Hematopoietic multipotent progenitor cell (in vitro differentiated cells): ENCODE measurements at places on chromosomes 12 and 14.

DNA sequence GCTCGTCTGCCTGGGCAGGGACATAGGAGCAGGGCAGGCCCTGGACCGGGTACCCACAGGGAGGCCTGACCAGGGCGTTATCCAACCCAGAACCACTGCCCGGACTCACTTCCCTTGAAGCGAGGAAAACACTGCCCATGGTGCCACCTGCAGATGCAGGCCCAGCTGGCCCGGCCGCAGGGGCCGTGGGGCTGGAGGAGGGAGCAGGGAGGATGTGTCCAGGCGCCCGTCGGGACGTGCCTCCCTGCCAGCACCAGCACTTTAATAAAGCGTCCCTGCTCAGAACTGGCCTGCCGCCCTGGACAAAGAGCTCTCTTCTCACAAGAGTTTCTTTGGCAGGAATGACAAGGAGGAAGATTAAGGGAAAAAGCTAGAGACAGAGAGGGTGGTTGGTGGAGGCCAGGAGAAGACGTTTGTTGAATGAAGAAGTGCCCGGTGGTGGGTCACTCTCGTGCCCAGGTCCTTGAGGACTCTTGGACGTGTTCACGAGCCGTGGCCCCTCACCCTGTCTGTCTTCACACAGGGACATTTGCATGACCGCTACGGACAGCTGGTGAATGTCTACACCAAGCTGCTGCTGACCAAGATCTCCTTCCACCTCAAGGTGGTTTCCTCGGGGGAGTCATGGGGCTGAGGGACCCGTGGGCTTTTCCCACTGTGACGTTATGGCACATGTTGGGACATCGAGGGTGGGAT lies 14.2 kb downstream of the HIP1R start:
- no peak for DNase-seq

- DNase-seq = no peak
Measured at GRCh38 chr12:92908108-92908507, 21.0 kb downstream of the EEA1 start.

DNA sequence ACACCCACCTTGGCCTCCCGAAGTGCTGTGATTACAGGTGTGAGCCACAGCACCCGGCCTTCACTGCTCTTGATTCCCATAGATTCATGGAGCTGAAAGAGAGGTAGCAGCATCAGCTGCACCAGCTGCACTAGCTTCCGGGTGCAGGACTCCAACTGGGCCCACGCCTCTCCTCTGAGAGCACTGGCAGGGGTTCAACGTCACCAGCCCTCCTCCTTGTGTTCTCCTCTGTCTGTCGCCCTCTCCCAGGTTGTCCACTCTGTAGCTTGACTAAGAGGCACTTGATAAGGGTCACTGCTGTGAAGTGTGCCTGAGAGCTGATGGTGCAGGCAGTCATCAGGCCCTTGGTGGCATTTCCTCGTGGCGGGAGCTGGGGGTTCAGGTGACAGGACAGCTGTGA lies 28.3 kb downstream of the MLXIP start:
- no peak for DNase-seq

- DNase-seq = no peak
Measured at GRCh38 chr12:102496591-102496990, 16.2 kb upstream of the IGF1 start.

GRCh38 chr12:50537538-50537919 lies 32.7 kb downstream of the DIP2B start:
- DNase-seq = no peak

- no peak for DNase-seq
Measured at GRCh38 chr14:60720391-60720790, 3.8 kb downstream of the SIX4 start.

GRCh38 chr12:59597385-59597781 lies 1.6 kb downstream of the SLC16A7 start:
- peak; percentile 53 for DNase-seq

GRCh38 chr14:95018821-95019220 lies 138.5 kb downstream of the DICER1 start:
- no peak for DNase-seq

- DNase-seq = peak; percentile 59
Measured at GRCh38 chr12:107884769-107885694, 110.5 kb downstream of the ASCL4 start.

GRCh38 chr14:61116369-61116768 lies 135.3 kb downstream of the SLC38A6 start:
- DNase-seq = no peak

DNA sequence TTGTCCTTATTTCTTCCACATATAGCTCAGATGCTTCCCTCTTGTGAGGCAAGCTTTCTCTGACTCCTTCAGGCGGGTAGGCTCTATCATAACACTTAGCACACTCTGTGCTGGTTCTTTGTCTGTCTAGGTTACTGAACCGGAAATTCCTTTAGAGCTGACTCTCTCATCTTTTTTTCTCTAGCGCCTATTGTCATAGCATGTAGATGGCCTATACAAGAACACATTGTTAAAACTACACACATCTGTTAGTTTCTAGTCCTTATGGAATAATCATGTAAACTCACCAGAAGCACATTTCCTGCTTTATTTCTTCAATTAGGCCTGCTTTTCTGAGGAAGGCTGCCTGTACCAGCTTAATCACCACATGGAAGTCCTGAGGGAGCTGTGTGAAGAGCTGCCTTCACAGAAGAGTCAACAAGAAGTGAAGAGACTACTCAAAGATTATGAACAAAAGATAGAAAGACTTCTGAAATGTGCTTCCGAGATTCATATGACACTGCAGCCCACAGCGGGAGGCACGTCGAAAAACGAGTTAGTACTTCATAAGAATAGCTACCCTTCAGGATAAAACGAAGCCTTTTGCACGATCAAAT lies 143.9 kb downstream of the SYNE2 start:
- DNase-seq = no peak

DNA sequence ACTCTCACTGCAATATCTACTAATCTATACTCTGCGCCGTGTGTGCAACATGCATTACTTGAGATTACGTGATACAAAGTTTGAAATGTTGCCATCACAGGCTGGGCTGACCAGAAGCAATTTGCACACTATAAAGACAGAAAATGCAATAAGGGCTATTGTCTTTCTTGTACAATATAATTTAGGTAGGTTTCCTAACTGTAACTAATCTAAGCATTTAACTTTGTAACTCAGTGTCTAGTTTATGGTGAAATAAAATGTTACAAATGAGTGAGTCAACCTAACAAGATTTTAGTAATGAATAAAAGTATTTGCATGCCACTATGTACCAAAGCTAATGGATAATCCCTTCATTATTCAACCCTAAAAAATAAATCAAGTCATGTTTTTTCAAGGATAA lies 57.8 kb downstream of the LRP6 start:
- no peak for DNase-seq

DNA sequence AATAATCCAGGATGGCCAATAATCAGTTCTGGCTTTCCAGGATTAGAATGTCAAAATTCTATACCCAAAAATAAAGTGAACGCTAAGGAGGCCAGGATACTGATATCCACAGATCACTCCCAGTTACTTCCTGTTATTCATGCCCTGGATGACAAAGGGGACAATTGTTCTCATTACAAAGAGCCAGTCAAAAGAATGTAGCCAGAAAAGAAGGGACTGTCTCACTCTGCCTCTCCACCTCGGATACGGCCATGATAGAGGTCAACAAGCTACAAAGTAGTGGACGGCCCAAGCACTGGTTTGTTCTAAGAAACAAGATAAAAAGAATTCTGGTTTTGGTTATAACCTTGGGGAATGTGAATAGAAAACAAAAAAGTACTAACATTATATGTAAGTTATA lies 116.1 kb upstream of the ATF7IP start:
- no peak for DNase-seq

- no peak for DNase-seq
Measured at GRCh38 chr14:49574038-49574437, 12.1 kb downstream of the RPS29 start.

GRCh38 chr12:5561057-5561456 lies 129.1 kb downstream of the NTF3 start:
- DNase-seq = no peak

- DNase-seq = no peak
Measured at GRCh38 chr12:77315407-77315806, 250.0 kb upstream of the E2F7 start.

DNA sequence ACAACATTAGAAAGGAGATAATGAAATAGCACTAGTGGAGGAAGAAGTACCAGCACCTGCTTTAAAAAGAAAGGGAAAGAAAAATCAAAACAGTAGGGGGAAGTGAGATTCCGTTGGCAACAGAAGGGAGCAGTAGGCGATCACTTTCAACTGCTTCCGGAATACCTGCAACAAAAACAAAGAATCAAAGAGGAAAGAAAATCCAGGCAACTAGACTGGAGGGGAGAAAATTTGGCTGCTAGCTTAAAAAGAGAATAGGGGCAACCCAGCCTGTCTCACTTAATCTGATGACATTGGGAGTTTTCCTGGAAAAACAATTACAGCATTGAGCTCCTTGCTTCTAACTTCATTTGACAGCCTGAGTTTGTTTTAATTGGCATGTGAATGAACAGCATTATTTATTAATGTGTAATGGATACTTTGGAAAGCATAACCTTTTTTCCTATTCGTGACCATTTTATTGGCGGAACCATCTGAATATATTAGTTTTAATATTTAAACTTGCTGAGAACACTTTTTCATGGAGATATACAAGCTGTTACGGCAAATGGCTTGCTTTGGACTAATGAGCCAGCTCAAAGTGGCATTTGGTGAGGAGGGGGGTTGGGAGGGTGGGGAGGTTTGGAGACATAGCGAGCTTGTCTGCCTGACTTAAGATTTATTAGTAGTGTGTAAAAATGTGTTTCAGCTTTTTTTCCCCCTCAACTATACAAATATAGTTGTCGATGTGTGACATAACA lies 2.5 kb upstream of the DACT1 start:
- no peak for DNase-seq

GRCh38 chr12:55039395-55040354 lies 19.9 kb downstream of the NEUROD4 start:
- DNase-seq = no peak

DNA sequence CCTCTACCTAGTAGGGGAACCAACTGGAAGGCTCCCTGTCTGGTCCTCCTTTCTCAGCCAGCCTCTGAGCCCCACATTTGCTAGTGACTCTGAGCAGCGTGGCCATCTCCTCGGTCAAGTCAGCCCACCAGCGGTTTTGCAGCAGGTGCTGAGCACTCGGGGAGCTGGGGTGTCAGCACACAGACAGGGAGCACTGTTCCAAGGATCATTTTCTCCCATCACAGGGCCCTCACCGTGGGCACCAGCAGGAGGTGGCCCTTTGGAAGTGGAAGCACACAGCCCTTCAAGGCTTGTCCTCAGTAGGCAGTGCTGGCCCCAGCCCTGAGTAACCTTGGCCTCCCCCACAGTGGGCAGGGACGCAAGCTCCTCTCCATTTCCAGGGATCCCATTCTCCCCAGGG lies 24.1 kb upstream of the EML1 start:
- DNase-seq = no peak

GRCh38 chr12:25438638-25439037 lies 114.4 kb downstream of the LMNTD1 start:
- no peak for DNase-seq

DNA sequence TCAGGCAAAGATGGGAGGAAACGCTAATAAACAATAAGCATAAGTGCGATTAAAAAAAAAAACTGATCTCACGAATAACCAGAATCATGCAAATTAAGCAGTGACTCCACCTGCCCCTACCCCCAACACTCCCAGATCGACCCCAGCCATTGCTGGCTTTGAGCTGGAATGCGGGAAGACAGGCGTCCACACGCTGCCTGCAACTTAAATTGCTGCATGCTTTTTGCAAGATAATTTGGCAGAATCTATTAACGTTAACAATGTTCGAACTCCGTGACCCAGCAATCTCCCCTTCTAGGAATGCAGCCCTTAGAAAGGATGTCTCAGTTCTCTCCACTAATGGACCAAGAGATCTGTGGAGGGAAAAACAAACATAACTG lies 935 bp upstream of the CKB start:
- no peak for DNase-seq

DNA sequence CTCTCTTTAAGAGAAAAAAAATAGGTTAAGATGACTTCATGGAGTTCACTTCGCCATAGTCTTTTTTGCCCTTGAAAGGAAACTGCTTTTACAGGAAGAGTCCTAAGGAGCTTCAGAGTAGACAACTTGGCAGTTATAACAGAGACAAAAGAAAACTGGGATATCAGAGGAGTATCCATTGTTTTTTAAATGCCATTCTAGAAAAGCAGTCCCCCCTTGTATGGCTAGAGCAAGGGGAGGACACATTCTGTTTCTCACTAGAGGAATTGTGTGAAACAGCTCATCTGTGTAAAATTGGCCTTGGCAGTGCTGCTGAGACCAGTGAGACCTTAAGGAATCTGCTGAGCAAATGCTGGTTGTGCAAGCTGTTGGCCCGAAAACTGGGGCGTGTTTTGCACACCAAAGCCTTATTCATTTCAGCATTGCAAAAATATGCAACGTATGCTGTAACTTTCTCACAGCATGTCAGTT lies 128.0 kb downstream of the GPR135 start:
- no peak for DNase-seq

GRCh38 chr12:3191450-3191849 lies 114.3 kb downstream of the TSPAN9 start:
- DNase-seq = no peak

GRCh38 chr12:104083769-104084475 lies 19.6 kb downstream of the HCFC2 start:
- no peak for DNase-seq

DNA sequence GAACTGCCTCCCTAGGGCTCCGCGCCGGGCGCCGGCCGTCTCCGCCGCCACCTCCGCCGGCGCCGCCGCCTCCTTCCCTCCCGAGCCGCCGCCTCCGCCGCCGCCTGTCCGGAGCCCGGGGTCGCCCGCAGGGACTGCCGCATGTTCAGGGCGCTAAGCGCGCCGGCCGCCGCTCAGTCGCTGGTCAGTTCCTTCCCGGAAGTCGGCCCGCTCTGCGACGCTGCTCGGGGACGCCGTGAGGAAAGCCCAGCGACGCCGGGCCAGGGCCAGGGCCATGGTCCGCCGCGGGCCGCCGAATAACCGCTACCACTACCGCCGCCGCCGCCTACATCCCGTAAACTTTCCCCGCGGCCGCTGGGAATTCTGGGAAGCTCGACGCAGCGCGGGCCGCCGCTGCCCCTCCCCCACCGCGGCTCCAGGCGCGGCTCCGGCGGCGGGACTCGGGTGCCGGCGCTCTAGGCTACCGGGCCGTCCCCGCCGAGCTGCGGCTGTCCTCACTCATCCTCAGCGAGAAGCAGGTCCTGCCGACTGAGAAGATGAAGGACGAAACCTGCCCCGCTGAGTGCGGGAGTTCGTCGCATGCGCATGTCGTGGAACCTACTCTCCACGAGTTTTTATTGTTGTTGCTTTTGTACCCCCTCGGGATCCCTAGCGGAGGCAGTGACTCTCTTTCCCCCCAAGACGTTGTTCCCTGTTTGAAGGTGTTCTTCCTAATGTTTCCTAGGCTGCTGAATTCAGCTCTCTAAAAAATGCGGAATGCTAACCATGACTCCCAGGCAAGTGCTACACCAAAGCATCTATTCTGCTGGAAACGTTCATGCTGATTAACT lies at the start of gene SAV1:
Gene SAV1 (minus strand): TSS at position 311 of the 830 bp plus-strand sequence. CDS start 339 bp downstream, outside the sequence.
- DNase-seq = peak; percentile 32
